A172 (cell line): ENCODE measurements at places on chromosomes 5 and 9. TPM values are rescaled to one million over a fixed set of nuclear protein-coding genes. Genes with fewer than 3 reads are reported as not detected.
A peak's percentile ranks its signal among the peaks of the same experiment; 100 is the strongest.

The LECT2 gene
- total RNA-seq = not detected in 2 replicates

- no peak for DNase-seq
Measured at GRCh38 chr9:135671591-135672041, 8.5 kb downstream of the LCN9 start.

- no peak for DNase-seq
Measured at GRCh38 chr5:122004201-122004600, 42.4 kb downstream of the SRFBP1 start.

The NRG2 gene
- 2.5 and 3.5 TPM in 2 replicates for total RNA-seq

DNA sequence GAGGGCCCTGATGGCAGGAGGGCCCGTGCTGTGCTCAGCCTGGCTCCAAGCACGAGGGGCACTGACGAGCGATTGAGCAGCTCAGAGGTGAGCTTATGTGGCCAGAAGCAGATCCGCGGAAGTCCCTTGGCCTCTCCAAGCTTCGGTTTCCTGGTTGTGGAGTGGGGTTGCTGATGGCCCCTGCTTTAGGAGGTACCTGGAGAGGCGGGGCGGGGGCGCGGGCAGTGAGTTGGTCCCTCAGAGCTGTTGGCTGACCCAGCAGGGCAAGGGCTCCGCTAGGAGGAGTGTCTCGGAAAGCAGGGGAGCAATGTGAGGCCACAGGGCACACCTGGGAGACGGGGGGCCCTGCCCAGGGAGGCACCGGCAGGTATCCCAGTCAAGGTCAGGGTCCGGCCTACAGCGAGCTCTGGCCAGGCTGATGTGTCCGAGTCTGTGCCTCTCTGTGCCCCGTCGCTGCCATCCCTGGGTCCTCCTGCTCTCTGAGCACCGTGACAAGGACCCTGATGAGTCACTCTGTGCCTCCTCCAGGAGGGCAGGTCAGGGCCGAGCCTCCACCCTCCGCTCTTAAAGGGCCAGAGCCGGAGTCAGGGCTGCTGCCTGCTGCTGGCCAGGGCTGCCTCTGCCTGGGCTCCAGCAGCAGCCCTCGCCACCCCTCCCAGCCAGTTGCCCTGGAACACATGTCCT, 14.8 kb downstream of the NCS1 start:
- DNase-seq = peak; percentile 60

DNA sequence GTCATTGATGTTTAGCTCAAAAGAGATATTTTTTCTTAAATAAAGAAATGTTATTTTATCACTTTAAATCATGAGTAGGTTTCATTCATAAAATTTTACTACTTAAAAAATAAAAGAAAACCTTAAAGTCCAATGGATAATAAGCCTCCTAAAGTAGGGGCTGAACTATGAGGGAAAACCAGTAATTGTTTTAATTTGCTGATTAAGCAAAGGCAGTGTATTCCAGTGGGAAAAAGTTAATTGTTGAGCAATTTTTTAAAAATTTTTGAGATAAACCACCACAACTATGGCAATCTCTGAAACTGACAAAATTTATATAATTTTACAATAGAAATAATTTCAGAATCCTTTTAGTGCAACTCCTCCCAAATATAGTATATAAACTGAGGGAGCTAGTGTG, 195.0 kb downstream of the FBXO4 start:
- DNase-seq = no peak

- no peak for DNase-seq
Measured at GRCh38 chr9:13586587-13587374, 307.3 kb upstream of the MPDZ start.

- no peak for DNase-seq
Measured at GRCh38 chr9:6051511-6051950, 36.1 kb upstream of the RANBP6 start.

DNA sequence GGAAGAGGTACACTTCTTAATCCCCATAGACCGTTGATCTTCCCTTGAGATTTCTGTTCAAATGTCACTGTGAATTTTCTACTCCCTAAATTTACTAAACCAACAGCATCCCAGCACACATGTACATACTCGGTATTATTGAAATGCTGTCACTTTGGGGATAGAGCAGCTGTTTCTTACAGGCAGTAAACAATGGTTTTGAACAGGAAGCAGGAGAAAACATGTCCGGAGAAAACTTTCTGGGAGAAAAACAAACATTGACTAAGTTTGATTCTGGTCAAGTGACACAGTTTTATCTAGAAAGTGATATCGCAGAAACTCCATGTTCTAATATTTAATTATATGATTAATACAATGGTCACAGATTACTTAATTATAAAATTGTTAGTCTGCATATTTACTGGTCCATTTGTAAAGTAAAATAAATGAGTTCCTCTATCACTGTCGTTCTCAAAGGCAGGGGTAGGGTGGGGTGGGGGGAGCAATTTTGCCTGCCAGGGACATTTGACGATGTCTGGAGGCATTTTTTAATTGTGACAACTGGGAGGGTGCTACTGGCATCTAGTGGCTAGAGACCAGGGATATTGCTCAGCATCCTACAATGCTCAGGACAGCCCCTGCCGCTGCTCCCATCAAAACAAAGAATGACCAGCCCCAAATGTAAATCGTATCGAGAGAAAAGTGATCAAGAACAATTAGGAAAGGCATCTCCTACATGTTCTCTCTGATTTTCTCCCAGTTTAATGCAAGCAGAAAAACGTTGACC, 12.2 kb downstream of the TAS2R1 start:
- no peak for DNase-seq

- DNase-seq = no peak
Measured at GRCh38 chr5:80975065-80975464, 14.9 kb downstream of the RASGRF2 start.

DNA sequence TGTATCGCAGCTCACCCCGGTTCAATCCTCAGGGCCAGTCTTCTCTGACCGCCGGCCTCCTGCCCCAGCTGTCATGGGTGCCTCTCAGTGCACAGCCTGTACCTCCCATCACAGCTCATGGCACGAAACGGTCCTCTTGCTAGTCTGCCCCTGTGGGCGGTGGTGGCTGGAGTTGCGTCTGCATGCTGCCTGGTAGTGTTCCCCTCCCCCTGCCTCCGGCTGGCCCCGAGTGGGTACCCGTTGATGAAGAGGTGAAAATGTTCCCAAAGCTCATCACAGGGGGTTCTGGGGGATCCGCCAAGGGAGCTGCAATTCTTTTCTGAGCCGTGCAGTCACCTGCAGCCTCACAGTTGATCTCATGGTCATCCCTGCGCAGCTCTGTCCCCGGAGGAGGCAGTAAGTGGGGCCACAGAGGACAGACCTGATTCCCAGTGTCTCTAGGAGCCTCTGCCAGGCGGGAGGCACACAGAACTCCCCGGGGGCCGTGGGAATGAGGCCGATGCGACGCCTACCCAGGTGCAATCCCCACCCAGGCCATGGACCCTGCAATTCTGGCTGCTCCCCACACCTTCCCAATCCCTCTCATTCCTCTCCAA, 34.7 kb upstream of the FIBCD1 start:
- no peak for DNase-seq

The PROB1 gene
- 0.17 and 0.53 TPM in 2 replicates for total RNA-seq

DNA sequence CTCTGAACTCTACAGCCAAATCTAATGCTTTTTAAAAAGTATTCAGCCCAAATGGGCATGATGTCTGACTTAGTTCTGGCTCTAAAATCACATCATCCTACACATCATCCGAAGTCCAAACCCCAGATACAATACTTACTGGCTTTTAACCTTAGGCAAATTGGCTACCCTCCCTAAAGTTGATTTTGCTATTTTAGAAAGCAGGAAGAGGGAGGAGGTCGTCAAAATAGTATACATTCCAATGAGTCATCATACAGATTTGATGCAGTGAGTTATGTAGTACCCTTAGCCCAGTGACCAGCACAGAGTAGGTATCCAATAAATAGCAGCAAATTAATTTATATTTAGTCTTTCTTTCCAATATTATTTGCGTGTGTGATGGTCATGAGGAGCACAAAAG, 582.0 kb upstream of the TUSC1 start:
- peak; percentile 90 for DNase-seq

The CBY3 gene
- not detected in 2 replicates for total RNA-seq

The PCDHAC1 gene
- total RNA-seq = 0.52 and 0.96 TPM in 2 replicates
